ENCODE measurements at places on chromosomes 6 and 20. TPM values are rescaled to one million over a fixed set of nuclear protein-coding genes. Genes with fewer than 3 reads are reported as not detected.

MAVS gene
- 36.5 TPM for total RNA-seq

BLOC1S5 gene
- total RNA-seq, result 19.7 TPM

CRISP2 gene
- not detected for total RNA-seq

ATP9A gene
- 0.10 TPM for total RNA-seq

BANF2 gene
- total RNA-seq, result not detected

TNXB gene
- total RNA-seq, result 6.6 TPM

All from activated naive CD4-positive, alpha-beta T cell treated with anti-CD3 and anti-CD28 coated beads, Interleukin-2, amount 10 ng/mL, durations not matched to agents 5 hours and 36 hours (primary cell).